ENCODE measurements at places on chromosomes 1 and 21. TPM values are rescaled to one million over a fixed set of nuclear protein-coding genes. Genes with fewer than 3 reads are reported as not detected.

DNA sequence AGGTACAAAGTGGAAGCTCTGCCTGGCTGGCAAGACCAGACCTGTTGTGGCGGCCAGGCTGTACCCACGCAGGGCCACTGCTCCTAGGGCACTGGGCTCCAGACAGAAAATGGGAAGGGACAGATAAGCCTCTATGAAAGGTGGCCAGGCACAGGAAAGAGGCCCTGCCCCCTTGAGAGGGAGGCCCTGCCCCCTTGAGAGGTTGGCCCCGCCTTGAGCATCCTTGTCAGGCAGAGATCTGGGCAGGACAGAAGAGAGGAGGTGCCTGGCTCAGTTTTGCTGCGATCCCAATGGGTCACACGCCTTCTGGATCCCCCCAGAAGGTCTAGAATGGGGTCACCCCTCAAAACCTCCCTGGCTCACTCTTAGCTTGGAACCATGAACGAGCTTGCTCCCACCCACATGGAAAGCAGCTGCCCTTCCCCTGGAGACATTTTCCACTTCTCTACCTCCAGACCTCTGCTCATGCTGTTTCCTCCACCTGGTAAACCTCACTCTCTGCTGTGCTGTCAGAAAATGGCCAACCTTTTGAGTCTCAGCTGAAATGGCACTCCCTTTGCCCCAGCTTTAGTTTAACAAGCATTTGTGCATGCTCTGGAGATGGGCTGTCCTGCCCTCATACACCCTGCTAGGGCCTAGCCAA lies 17.5 kb upstream of the ECE1 start:
- DNase-seq, result no peak

DNA sequence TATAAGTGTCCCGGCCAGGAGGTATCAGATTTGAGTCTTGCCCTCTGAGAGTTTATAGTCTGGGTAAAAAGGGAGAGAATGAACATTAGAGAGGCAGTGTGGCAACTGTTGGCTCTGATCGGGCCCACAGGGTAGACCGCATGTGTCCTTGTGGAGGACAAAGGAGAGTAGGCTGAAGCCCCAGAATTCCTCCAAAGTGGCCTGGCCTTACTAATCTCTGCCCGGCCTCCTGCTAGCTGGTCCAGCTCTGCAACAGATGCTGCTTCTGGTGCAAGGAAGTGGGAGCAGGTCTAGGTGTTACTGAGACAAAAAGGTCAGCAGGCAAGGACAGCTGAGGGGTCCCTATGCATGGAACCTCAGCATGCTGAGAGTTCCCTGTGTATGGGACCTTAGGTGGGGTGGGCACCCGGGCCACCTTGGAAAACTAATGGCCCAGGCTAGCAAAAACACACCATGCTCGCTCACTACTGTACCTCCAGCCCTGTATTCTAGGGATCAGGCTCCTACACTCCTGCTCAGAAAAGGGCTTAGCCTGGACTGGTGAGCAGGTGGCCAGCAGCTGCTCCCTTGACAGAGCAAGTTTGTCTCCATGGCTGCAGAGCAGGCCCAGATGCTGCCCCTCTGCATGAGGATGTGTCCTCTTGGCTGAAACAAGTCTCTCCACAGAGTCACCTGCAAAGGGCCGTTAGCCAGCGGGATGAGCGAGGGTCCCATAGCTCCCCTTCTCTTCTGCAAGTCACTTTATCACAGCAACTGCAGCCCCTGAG lies 30.3 kb upstream of the RGS16 start:
- DNase-seq, result no peak

DNA sequence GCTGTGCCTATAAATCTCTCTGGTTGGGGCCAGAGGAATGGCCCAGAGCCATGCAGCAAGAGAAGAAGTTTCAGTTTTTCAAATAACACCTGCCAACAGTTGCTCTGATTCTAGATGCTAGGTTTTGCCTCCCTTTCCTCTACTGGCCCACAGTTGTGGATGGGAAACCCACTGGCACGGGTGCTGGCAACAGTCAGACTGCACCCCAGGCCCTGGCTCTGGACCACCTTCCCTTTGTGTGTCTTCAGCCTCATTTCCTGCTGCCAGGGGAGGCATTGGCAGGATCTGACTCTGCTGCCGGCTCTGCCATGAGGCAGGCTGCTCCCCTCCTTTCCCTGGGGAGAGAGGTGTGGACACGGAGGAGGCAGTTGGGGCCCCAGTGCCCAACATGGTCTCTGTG lies 142.0 kb downstream of the IGSF21 start:
- DNase-seq, result no peak

DNA sequence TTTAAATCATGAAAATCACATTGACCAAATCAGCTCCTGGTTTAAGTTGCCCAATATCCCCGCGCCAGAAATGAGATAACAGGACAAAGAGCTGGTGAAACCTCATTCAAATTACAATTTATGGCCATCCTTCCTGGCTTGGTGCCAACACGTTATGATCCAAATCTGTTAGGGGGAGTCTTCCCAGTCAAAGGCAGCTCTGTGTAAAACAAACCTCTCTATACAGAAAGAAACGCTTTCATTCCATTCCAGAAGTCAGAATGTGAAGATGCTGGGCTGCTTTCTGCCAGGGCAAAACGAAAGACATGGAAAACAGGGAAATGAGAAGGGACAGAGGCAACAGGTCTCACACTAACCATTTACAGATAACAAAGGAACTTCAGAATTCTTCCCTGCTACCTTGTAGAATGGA lies 53.5 kb upstream of the TIAM1 start:
- no peak for DNase-seq

DNA sequence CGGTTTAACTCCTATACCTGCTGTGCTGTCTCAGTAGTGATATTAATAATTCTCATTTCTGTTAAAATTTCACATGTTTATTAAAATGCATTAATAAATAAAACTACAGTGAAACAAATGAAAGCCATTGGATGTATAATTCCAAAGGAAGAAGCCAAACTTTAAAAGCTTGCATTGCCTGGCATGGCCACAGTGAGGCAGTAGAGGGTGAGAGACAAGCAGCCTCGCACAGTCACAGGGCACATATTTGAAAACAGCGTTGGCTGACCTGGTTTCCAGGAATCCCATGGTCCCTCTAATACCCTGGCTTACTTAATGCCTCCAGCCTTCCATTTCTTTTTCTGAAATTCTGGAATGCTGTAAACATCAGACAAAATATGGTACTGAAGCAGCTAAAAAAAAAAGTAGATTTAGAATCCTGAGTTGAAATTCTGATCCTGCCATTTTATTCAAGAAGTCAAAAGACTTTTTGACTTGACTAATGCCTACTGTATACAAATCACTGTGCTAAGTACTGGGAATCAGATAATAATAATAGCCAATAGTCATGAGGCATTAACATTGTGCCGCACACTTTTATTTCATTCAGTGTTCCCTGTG lies 6.7 kb upstream of the RNASEL start:
- DNase-seq, result no peak

GRCh38 chr1:202227997-202228401 lies 34.4 kb downstream of the LGR6 start:
- no peak for DNase-seq

GRCh38 chr21:37368541-37369279 lies 2.1 kb downstream of the DYRK1A start:
- DNase-seq, result no peak

DNA sequence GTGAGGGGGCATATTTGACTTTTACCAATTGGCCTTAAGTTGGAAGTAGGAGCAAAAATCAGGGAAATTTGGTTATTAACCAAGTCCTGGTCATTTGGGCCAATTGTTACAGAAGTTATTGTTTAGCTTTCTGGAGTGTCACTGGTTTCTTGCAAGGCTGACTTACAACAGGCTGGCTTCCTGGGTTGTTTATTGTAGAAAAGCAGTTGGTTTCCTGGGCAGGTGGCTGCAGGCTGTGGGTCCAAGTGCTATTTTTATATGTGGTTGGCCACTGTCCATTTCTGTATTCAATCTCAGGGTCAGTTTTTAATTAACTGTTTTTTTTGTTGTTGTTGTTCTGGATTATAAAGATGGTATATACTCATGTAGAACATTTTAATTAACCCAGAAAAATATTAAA lies 174.1 kb downstream of the KCNJ6 start:
- DNase-seq, result no peak

GJB3 gene
- total RNA-seq, result 1.1 TPM

RBM11 gene
- 3.9 TPM for total RNA-seq

SLAMF7 gene
- total RNA-seq, result not detected

Measured in H1 (cell line).